ENCODE measurements at places on chromosomes 2 and 18.

- DNase-seq = no peak
Measured at GRCh38 chr18:10784596-10785202, 258.9 kb downstream of the NAPG start.

GRCh38 chr2:44126106-44126797 lies 42.4 kb upstream of the PPM1B start:
- no peak for DNase-seq

GRCh38 chr2:213220967-213221603 lies 63.2 kb upstream of the SPAG16 start:
- no peak for DNase-seq

DNA sequence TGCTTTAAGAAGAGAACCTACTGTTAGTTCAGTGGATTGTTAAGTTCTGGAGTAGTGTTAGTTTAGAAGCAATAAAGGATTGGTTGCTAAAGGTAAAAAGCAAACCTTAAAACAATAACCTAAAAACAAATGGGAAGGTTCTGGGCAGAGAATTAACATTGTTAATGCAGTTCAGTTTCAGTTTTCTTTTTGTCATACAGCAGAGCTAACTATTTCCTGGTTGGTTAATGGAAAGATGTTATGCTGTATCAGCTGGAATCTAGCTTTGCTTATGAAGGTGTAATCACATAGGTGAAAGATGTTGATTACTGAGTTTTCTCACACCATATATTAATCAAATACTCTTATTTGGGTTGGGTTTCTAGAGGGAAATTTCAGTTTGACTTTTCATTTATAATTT lies 23.8 kb downstream of the SMAD4 start:
- no peak for DNase-seq

- no peak for DNase-seq
Measured at GRCh38 chr2:104847586-104848160, 6.2 kb upstream of the POU3F3 start.

- no peak for DNase-seq
Measured at GRCh38 chr2:238704471-238705225, 143.2 kb upstream of the TWIST2 start.

All from activated CD8-positive, alpha-beta memory T cell treated with anti-CD3 and anti-CD28 coated beads for 24 hours (primary cell).